Cortex of kidney (tissue), 1 donor: ENCODE measurements at places on chromosomes 7 and 10.

- no peak for DNase-seq
Measured at GRCh38 chr10:22723343-22723779, 9.0 kb upstream of the PIP4K2A start.

DNA sequence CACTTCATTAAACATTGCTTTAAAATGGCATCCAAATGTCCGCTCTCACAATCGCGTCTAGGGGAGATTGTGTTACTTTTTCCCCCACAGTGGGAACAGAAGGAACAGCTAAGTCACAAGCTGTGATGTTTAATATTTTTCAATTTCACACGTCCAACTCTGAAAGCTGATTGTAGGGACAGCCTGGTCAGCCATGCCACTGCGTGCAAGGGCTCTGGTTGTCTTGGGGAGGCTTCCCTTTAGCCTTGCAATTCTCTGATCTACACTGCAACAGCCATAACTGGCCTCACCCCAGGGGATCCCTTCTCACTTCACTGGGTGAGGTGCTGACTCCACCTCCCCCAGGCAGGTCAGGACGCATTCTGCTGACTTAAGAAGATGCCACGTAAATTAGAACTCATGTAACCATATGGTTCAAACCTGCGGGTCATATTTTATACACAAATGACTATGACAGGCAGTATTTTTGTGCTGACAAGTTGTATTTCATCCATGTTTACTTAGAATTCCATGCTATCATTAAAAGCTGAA, 425.2 kb upstream of the NFE2L3 start:
- no peak for DNase-seq

GRCh38 chr7:138618933-138619332, 82.2 kb downstream of the SVOPL start:
- no peak for DNase-seq

GRCh38 chr7:21305455-21306235, 122.2 kb upstream of the SP4 start:
- DNase-seq = no peak

GRCh38 chr7:32206987-32207386, 136.8 kb upstream of the PDE1C start:
- no peak for DNase-seq

GRCh38 chr10:126175641-126176262, 212.5 kb downstream of the ADAM12 start:
- no peak for DNase-seq

DNA sequence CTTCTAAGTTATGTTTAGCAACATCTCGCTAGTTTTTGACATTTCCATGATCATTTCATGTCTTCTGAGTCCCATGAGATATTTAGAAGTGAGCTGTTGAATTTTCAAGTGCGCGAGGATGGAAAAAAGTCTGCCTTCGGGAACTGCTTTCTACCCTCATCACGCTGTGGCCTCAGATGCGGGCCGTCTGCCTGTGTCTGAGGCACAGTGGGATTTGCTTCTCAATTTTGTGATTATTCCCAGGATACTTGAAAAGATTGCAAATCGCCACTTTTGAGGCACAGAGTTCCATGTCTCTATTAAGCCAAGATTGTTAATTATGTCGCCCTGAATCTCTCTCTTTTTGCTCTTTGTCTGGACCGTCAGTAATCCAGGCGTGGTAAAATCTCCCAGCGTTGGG, 30.8 kb upstream of the NKX6-2 start:
- DNase-seq = no peak

- no peak for DNase-seq
Measured at GRCh38 chr10:12507165-12507850, 158.0 kb downstream of the CAMK1D start.

DNA sequence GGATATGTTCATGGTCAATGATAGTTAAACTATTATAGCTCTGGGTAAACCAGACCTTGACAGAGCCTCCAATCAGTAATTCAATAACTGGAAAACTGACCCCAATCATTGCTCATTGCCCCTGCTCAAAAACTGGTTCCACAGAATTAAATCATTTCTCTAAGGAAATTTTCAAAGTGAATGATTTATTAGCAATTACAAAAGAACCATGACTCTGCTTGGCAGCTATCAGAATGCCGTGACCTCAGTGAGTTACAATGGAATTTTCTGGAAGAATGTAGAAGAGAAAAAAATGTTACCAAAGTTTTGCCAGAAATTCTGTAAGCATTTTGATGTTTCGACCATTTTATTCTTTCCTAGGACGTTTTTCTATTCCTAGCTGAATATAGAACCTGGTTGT, 106.8 kb upstream of the APBB1IP start:
- no peak for DNase-seq

DNA sequence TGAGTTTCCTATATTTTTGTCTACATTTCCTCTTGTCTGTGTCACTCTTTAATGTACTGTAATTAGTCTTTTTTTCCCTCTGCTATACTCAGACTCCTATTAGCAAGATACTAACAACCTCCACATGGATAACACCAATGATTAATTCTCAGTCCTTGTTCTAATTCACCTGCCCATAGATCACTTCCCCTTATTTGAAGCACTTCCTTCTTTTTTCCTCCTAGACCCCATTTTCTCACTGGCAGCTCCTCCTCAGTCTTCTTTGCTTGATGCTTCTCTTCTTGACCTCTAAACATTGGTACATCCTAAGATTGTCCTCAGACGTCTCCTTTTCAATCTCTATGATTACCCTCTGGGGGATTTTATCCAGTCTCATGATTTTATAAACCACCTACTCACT, 98.2 kb upstream of the IMMP2L start:
- DNase-seq = no peak
